ENCODE measurements at places on chromosomes 6 and 20. TPM values are rescaled to one million over a fixed set of nuclear protein-coding genes. Genes with fewer than 3 reads are reported as not detected.

The CST2 gene
- not detected for total RNA-seq

DNA sequence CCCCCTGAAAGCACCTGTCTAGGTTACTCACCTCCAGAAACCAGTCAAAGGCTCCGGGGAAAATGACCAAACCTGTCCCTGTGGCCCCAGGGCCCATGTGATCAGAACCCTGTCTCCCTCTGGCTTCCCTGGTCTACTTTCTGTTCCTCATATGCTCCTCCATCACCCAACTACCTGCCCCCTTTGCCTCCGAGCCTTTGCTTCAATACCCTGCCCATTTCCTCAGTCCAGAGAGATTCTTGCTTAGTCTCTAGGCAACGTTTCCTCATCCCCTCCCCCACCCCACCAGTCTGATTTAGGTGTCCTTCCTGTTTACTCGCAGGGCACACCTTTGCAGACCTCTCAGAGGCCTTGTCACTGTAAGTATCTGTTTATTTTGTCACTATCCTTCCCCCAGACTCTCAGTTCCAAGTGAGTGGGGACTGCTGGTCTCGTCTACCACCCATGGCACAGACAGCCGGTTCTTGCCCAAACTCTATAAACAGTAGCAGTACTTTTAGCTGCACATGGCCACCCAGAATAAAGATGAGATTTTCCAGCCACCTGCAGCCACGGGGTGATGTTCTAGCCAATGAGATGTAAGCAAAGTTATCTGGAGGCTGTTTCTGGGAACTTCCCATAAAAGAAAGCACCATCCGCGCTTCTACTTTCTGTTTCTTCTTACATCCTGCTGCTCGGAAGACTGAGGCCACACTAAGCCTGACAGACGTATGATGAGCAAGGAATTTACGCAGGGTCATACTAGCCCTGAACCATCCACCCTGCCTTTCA is 13.3 kb downstream of the ELOVL5 start:
- peak overlapping the region; percentile 1 for H3K4me3 ChIP-seq
- peaks cover 4% of the 10 kb centered on the region for H3K36me3 ChIP-seq
- peaks cover 7% of the 10 kb centered on the region for H3K4me1 ChIP-seq
- peak; percentile 39 for DNase-seq
- H3K27ac ChIP-seq = peak overlapping the region; percentile 71

- H3K4me3 ChIP-seq = no peak overlapping the region
- no peaks in the 10 kb centered on the region for H3K36me3 ChIP-seq
- H3K27me3 ChIP-seq = no peaks in the 10 kb centered on the region
- no peak overlapping the region for H3K27ac ChIP-seq
- H3K4me1 ChIP-seq = no peaks in the 10 kb centered on the region
These were observed 105.3 kb downstream of the FOXF2 start for GRCh38 chr6:1494671-1495070.

GRCh38 chr20:52269321-52269720 is 77.7 kb upstream of the ZFP64 start:
- H3K36me3 ChIP-seq = no peaks in the 10 kb centered on the region
- no peak overlapping the region for H3K4me3 ChIP-seq

The VWA7 gene
- 0.80 TPM for total RNA-seq

Measured in esophagus squamous epithelium (tissue), 5 donors.